ENCODE measurements at places on chromosomes 5 and 9.

GRCh38 chr5:151743530-151743929, 14.9 kb downstream of the ATOX1 start:
- DNase-seq: no peak

GRCh38 chr9:11269036-11269435, 656.2 kb upstream of the PTPRD start:
- DNase-seq: no peak

DNA sequence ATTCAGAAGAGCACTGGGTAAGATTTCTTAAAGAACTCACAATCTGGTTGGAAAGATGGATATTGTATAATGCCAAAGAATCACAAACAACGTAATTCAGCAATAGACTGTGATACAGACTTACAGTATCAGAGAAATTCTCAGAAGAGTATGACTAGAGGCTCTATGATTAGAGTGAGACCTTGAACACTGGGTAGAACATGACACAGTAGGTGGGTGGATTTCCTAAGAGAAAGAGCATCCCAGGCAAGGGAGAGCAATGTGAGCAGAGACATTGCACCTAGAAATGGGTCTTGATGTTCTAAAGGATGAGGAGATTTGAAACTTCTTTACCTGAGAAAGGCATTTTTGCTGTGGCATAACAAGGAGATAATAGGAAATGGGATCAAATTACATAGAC, 27.3 kb upstream of the CAST start:
- DNase-seq: no peak

DNA sequence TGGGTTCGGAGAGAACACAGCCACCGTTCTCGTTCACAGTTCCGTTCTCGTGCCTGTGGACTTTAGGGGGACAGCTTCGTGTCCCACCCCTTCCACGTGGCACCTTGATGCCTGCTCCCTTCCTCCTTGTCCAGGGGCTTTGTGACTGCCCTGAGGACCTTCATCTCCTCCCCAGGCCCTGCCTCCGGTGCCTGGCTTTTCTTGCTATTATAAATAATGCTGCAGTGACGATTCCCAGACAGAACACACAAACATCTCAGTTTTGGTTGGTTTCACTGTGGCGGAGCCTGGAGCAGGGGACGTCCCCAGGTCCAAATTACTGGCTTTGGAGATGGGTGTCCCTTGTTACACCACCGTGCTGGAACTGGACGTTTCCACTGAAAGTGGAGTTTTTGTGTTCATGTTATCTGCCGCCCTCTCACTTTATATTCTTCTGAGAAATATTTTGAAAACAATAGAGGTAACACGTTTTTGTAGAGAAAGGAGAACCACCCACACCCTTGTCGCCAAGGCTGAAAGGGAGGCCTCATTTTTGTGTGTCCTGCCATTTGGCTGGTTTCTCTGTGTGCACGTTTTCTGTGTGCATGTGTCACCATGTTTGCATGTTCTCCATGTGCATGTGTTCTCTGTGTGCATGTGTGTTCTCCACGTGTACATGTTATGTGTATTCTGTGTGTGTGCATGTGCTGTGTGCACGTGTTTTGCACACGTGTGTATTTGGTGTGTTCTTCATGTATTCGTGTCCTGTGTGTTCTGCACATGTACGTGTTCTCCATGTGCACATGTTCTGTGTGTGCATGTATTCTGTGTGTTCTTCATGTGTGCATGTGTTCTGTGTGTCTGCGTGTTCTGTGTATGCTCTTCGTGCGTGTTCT, 24.2 kb downstream of the WNK2 start:
- no peak for DNase-seq

DNA sequence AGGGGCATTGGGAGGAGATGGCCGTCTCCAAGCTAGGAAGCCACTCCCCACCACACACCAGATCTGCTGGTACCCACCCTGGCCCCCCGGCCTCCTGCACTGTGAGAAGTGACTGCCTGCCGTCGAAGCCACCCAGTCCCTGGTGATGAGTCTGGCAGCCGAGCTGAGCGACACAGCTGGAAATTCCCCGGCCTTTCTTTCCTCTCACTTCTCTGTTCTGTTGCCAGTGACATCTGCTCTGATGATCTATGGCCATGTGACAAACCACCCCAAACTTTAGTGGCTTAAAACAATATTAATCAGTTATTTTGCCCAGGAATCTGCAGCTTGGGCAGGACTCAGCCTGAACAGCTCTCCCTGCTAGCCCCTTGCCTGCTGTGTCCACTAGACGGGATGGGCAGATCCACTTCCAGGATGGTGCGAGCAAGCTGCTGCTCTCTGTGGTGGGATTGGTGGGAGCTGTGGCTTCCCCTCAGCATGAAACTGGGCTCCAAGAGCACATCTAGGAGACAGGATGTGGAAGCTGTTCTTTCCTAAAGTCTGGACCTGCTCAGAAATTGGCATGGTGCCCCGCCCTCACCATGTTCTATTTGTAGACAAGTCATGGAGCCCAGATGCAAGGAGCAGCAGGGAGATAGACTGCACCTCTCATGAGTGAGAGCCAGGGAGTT, 211.2 kb downstream of the GADD45G start:
- no peak for DNase-seq

DNA sequence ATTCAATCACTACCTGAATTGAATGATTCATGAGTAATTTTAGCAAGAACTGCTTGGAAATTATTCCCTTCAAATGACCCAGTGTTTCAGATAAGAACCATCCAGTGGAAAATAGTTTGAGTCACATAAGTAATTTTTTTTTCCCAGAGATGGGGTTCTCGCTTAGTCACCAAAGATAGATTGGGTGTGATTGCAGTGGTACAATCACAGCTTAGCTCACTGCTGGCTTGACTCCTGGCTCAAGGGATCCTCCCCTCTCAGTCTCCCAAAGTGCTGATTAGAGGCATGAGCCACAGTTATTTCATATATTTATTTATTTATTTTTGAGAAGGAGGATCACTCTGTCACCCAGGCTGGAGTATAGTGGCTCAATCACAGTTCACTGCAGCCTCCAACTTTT, 574.5 kb upstream of the ARRDC3 start:
- no peak for DNase-seq

DNA sequence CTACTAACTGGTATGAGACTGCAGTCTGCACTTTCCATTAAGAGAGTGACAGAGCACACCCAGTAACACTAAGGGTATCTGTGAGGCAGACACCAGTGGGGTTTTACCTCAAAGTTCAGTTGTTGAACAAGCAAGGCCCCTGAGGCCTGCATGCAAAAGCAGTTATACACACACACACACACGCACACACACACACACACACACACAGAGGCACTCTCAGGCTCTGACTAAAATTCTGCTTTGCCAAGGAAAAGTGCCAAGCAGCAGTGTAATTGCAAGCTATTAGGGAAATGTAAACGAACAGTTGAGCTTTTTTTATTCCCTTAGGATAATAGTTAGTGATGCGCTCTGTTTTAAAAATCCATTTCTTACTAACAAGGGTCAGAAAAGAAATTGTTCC, 377.1 kb downstream of the SPOCK1 start:
- no peak for DNase-seq

- no peak for DNase-seq
Observed at GRCh38 chr5:147671365-147671764, 111.2 kb downstream of the JAKMIP2 start.

DNA sequence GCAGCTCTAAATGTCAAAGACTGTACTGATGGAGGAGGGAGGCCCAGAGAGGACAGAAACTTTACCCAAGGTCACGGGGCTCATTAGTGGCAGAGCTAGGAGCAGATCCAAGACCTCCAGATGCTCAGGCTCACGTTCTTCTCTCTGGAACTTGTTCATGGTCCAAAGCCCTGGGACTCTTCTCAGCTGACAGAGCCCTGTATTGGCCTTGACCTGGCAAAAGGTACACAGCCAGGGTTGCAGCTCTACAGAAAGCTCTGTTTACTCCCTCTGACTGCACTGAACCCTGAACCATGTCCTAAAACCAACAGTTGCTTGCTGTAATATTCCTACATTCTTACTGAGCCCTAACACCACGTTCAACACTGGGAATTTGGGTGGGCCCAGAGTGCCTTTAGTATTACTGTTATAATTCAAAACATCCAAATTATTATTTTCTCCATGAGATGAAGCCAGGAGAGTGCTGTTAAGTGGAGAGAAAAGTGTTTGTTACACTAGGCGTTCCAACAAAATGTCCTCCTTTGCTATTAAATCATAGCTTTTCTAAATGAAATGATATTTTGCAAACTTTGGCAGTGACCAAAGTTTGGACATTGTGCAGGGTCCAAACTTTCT, 602.4 kb upstream of the CLINT1 start:
- DNase-seq: no peak

- DNase-seq: no peak
Observed at GRCh38 chr5:175856408-175857100, 14.8 kb upstream of the CPLX2 start.

DNA sequence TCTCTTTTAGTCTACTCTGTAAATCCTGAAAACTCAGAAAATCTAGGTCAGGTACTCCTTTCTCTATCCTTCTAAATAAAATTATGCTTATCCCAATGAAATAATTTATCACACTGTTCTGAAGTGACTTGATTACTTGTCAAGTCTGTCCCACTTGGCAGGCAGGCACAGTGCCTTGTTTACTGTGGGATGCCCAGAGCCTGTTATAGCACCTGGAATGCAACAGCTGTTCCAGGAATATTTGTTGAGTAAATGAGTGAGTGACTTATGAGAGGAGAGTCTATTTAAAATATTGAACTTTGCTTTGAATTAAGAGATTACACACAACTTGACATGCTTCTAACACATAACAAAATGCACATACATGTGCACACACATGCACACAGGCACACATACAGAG, 130.0 kb downstream of the MPDZ start:
- DNase-seq: no peak

DNA sequence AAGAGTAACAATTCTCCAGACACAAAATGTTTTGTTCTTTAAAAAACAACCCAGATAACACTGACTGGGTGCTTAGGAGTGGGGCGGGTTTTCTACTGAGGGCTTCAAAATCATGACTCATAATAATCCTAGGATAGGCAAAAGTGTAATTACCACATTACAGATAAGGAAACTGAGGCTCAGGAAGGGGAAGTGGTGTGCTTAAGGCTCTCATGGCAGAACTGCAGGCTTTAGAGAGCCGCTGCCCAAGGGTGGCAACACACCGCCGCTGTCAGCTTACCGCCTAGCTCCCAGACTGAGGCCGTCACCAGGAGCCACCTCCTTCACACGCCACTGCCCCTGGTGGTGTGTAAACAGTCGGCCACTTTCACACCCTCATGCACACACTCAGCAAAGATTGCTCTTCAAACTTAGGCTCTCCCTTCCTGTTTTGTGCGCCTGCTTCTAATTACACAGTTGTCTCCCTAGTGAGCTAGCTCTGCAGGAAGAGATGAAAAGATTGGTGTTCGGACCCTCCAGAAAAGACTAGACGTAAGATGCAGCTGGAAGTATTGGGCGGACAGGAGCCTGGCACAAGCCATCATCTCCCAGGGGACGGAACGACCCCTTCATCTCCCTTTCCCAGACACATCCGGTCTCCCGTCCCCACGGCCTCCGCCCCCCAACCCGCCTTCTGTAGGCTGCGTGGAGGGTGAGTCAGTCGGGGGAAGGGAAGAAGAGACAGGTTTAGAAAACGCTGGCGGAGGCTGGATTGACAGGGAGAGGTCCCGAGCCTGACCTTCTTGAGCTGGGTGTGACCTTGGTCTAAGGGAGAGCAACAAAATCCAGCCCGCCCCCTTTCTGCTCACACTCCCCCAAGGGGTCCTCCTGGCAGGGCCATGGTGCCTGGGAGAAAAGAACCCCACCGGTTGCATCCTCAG, 162.7 kb downstream of the SYK start:
- DNase-seq: no peak

DNA sequence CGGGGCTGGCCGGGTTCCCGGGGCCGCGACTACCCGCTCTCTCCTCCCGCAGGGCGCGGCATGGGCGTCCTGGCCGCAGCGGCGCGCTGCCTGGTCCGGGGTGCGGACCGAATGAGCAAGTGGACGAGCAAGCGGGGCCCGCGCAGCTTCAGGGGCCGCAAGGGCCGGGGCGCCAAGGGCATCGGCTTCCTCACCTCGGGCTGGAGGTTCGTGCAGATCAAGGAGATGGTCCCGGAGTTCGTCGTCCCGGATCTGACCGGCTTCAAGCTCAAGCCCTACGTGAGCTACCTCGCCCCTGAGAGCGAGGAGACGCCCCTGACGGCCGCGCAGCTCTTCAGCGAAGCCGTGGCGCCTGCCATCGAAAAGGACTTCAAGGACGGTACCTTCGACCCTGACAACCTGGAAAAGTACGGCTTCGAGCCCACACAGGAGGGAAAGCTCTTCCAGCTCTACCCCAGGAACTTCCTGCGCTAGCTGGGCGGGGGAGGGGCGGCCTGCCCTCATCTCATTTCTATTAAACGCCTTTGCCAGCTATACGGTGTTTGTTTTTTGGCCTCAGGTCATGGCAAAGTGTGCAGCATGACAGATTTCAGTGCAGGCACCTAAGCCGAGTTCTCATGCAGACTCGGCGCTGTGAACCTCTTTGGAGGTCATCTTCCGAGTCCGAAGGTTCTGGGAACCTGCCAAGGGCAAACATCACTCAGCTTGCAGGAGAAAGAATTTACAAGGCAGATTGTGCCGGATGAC, 516 bp downstream of the MRPL41 start:
- DNase-seq: peak; percentile 36

GRCh38 chr9:133684936-133685361, 48.8 kb downstream of the DBH start:
- DNase-seq: no peak

GRCh38 chr9:13090628-13091027, 188.9 kb downstream of the MPDZ start:
- no peak for DNase-seq

DNA sequence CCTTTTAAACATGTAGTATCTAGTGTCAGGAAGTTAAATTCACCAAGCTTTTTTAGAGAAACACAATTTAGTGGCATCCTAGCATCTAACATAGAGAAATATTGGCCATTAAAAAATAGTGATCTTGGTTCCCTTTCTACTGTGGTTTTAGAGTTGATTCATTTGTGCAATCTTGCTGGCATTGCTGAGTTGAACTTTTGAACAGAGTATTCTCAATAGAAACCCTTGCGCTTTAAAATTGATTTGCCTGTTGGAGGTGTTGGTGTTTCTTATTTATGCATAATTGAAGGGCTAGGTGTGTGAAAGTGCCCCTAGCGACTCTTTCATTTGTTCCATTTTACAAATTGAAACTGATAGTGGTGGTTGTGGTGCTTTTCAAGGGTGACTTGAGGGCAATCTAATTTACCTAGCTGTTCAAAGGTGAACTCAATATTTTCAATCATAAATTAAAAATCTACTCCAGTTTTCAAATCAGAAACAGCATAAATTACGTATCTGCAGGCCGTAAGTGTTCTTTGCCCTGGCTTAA, 73.0 kb upstream of the MPDZ start:
- DNase-seq: no peak

DNA sequence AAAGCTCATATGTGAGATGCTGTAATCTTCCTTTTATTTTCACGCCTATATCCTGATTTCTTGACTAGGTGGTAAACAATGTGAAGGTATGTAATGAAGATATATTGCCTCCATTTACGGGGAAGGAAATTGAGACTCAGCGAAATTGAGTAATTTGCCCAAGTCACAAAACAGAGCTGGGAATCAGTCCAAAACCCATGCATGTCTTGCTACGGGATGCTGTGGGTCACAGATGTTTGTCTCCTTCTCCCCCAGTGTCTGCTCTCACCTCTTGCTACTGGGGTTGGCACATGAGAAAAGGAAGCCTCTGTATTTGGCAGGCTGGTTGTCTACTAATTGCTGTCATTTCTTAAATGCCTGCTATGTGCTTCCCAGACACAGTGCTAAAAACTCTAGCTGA, 53.7 kb upstream of the TEX48 start:
- no peak for DNase-seq

Measured in effector CD8-positive, alpha-beta T cell (primary cell).